ENCODE measurements at places on chromosomes 12 and 14.

GRCh38 chr12:71392521-71393145 lies 47.0 kb upstream of the LGR5 start:
- DNase-seq: peak; percentile 64

DNA sequence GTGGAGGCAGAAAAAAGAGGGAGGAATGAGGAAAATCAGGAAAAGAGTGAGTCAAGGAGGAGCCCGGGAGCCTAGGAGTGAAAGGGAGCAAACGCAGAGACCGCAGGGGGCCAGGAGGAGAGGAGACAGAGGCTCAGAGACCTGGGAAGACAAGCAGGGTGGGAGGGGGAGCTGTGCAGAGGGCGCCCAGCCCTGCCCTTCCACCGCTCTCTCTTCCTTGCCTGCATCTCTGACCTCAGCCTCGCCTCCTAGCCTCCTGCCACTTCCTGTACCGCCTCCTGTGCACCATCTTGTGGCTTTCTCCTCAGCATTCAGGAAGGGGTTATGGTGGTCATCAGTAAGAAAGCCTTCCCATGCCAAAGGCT lies 1.3 kb downstream of the CLSTN3 start:
- no peak for DNase-seq

DNA sequence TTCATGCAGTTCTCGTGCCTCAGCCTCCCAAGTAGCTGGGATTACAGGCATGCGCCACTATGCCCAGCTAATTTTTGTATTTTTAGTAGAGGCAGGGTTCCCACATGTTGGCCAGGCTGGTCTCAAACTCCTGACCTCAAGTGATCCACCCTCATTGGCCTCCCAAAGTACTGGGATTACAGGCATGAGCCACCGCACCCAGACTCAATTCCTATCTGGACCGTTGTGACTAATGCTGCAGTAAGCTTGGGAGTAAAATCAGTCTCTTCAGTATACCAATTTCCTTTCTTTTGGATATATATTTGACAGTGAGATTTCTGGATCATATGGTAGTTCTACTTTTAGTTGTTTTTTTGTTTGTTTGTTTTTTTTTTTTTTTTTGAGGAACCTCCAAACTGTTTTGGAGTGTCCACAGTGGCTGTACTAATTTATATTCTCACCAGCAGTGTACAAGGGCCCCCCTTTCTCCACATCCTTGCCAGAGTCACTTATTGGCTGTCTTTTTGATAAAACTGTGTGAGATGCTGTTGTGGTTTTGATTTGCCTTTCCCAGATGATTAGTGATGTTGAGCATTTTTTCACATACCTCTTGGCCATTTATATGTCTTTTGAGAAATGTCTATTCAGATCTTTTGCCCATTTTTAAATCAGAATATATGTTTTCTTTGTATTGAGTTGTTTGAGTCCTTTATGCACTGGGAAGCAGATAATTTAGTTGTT lies 37.3 kb upstream of the EVL start:
- no peak for DNase-seq

- DNase-seq: no peak
These were observed 5.1 kb downstream of the IFI27 start for GRCh38 chr14:94115631-94116030.

GRCh38 chr12:101597164-101597563 lies 2.4 kb downstream of the MYBPC1 start:
- no peak for DNase-seq

DNA sequence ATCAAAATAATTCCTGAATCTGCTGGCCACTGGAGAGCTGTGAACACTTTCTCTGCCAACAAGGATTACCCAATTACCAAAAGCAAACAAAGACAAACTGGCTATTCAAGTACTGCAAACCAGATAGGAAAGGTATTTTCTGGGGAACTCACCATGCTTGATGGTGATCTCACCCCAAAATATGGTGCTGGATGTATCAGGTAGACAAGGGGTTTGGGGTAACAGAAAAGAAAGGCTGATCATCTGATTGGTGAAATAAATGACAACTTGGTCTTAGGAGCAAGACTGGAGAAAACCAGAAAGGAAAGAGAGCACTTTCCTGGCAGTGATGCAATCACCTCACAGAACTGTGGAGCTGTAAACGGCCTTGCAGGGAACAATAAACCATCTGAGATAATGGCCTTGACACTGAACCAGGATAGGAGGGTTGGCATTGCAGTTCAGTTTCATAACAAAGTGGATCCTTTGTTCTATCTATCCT lies 31.0 kb upstream of the NPFF start:
- peak; percentile 90 for DNase-seq

GRCh38 chr12:22799503-22799902 lies 174.5 kb downstream of the ETNK1 start:
- DNase-seq: no peak

- no peak for DNase-seq
These were observed 2.6 kb downstream of the NPC2 start for GRCh38 chr14:74490486-74490885.
